ENCODE measurements at places on chromosomes 5 and 9.

GRCh38 chr5:62093976-62094375, 212.0 kb upstream of the KIF2A start:
- peak; percentile 53 for DNase-seq

GRCh38 chr5:113276001-113276400, 158.8 kb downstream of the TSSK1B start:
- no peak for DNase-seq

DNA sequence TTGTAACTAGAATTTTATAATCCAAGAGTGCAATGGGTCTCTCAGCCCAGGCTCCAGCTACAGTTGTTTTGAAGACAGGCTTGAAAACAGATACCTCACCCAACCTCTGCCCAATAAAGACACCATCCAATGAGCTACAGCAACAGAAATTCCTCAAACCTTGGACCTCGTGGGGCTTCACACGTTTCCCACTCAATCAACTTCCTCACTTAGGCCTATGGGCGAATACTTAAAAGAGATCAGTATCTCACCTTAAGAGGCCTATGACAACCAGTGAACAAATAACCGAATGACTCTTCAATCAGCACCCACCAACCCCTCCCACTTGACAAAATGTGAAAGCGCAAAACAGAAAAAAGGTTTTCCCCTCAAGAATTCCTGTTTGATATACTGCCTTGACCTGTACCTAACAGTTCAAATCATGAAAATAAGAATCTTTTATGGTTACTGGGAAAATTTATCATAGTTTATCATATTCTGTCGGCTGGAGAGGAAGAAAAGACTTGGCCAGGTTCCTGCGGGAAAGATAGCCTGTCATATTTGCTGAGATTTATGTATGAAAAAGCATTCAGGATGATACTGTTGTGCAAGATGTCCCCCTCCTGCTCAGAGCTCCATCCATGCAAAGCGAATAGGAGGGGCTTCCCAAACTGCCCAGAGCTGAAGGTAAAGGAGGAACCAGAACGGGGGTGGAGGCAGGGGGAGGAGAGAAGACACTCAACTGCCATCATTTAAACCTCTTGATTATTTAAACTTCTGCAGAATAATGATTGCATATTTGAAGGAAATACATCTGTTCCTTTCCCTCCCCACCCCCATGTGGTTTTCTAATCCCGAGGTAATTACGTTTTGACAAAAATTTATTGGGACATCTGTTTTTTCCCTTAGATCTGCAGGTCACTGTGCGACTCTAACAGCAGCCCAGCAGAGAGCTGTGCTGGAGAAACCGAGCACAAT, 256.3 kb downstream of the NFIB start:
- peak; percentile 34 for DNase-seq

DNA sequence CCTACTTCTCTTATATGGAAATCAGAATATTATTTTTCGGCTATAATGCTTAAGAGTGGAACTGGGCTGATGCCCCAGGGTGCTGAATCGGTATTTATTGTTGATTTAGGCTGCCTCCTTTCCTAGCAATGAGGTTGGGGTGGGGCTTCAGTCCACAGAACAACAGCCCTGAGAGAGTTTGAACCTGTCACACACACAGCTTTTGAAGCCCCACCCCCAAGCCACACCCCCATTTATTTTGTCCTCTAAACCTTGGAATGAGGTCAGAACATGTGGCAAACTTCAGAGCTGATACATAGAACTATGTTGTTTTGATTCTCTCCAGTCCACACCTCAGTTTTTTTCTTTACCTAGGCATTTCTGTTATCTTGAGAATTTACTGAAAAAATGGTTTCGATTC, 51.7 kb upstream of the CAMK4 start:
- DNase-seq, result no peak

DNA sequence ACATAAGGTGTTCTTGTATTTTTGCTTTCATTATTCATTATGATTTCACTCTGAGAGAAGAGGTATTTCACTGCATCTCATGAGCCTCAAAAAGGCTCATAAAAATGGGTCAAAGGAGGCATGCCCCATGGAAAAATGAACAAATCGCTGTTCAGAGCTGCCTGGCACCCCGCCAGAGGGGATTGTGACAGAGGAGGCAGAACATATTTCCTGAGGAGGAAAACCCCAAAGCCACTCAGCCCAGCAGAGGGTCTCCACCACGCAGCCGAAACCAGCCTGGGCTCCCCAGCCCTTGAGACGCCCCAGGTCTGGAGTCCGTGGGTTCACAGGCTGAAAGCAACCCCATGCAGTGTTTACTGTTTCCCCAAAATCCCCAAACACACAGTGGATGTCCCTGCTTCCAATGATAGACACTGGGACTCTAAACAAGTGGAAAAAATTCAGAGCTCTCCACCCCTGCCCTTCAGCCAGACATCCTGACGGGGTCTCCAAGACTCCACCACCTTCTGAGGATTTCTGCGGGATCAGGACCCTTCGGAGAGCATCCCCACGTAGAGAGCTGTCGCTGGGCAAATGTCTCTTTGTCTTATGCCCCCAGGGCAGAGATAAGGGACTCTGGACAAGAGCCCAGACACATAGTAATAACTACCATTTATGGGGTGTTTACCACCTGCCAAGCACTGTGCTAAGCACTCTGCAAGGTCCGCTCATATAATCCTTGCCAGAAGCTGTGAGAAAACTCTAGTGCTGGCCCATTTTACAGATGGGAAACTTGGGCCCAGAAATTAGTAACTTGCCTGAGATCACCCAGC, 122.3 kb downstream of the PAX5 start:
- DNase-seq, result no peak

DNA sequence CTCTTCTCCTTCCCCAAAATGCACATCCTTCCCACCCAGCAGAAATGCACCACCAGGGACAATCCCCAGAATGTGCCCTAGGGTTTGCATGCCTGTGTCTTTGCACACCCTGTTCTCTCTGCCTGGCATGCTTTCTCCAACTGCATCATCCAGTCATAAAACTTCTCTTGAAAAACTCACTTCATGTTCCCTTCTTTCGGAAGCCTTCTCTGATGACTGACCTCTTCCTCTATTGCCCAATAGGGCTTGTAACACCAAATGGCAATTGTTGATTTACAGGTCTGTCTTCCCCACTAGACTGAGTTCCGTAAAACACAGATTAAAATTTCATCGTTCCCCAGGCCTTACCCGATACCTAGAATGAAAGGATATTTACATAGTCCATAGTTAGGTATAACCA, 83.1 kb upstream of the SPOCK1 start:
- DNase-seq, result no peak

DNA sequence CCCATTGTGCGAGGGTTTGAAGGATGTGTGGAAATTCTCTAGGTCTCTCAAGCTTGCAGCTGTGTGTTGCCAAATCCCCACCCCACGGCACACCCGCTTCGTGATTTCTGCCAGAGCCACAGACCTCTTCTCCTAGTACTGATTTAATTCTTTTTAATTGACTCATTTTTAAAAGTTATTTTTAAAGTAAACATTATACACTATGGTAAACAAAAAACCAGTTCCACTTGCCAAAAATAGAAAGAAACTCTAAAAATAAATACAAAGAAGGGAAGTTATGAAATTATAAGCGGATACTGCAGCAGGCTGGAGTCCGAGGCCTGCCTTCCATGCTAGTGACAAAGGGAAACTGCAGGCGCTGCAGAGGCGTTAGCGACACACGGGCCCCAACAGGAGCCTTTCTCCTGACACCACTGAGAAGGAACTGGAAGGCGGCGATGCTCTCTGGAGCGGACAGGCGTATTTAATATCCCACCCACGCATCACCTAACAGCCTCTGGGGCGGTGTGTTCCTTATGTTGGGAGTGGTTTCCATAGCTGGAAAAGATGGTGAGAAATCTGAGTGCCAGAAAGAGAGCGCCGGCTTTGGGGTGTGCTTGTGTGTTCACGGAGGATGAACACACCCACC, 122.5 kb downstream of the COL23A1 start:
- no peak for DNase-seq

DNA sequence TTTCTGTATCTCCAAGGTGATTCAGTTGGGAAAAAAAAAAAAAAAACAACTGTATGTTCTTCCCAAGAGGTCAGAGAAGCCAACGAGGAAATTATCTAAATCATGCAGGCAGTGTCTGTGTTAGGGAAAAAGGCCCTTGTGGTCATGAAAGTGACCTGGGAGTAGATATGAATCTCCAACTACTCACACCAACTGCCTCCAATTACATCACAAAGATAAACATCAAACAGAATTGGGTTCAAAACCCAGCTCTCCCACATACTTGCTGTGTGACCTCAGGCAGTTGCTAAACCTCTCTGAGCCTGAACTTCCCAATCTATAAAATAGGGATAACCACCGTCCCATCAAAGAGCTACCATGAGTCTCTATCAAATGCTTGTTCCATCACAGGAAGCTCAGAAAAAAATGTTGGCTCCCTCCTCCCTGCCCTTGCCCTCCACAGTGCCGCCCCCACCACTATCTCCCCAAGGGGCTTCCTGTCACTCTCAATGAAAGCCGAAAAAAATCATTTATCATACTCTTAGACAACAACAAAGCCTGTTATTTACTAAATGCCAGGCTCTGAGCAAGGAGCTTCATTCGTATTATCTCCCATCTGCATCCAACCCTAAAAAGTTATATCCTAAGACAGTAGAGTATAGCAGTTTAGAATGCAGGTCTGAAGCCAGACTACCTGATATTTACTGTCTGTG, 42.9 kb downstream of the CDK5RAP2 start:
- no peak for DNase-seq

GRCh38 chr9:85402551-85402950, 339.2 kb downstream of the AGTPBP1 start:
- no peak for DNase-seq

DNA sequence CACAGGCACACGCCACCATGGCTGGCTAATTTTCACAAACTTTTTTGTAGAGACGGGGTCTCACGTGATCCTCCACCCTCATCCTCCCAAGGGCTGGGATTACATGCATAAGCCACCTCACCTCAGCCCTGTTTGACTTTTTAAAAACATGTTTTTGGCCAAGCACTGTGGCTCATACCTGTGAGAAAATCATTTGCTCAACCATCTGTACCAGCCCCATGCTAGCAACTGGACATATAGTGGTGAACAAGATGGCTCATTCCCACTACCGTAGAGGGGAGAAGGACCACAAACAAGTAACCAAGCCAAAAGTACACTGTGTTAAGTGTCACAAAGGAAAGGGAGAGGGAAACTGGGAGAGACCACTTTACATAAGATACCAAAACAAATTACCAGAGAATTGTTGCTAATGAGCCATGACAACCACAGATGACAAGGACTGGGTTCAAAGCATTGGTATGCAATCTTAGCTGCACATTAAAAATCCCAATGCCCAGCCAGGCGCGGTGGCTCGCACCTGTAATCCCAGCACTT, 19.2 kb downstream of the PPP2CA start:
- DNase-seq, result no peak

GRCh38 chr9:88503081-88503844, 31.7 kb upstream of the NXNL2 start:
- DNase-seq, result no peak

DNA sequence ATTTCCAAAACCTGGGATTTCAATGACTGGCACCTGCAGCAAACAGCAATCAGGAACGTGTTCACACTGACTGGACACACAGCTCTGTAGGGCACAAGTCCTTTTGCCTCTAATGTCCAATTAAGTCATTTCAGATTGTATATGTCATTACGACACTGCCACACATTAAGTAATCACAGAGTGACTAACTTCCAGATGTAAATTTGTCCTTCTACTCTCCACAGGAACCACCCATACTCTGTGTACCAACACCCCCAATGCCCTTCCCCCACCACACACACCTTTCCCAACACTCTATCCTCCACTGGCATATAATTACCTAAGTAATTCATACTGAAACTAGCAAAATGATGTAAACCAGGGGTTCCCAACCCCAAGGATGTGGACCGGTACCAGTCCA, 30.5 kb downstream of the LARS1 start:
- no peak for DNase-seq

- DNase-seq, result peak; percentile 73
These were observed 52.7 kb upstream of the TJP2 start for GRCh38 chr9:69121155-69122081.

DNA sequence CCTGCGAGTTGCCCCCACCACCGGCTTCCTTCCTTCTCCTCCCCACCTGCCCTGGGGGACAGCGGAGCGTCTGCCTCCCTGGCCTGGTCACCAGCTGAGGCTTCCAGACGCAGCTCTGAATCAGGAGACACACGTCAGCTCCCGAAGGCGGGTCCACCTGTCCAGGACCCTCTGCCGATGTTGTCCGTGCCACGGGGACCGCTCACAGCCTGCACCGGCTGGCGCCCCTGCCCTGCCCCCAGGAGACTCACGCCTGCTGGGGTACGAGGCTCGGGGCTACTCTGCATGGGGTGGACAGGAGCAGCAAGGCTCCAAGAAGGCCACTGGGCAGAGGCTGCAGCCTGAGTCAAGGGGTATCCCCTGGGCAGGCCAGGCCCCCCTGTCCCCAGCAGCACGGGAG, 1.9 kb upstream of the CCDC187 start:
- no peak for DNase-seq

DNA sequence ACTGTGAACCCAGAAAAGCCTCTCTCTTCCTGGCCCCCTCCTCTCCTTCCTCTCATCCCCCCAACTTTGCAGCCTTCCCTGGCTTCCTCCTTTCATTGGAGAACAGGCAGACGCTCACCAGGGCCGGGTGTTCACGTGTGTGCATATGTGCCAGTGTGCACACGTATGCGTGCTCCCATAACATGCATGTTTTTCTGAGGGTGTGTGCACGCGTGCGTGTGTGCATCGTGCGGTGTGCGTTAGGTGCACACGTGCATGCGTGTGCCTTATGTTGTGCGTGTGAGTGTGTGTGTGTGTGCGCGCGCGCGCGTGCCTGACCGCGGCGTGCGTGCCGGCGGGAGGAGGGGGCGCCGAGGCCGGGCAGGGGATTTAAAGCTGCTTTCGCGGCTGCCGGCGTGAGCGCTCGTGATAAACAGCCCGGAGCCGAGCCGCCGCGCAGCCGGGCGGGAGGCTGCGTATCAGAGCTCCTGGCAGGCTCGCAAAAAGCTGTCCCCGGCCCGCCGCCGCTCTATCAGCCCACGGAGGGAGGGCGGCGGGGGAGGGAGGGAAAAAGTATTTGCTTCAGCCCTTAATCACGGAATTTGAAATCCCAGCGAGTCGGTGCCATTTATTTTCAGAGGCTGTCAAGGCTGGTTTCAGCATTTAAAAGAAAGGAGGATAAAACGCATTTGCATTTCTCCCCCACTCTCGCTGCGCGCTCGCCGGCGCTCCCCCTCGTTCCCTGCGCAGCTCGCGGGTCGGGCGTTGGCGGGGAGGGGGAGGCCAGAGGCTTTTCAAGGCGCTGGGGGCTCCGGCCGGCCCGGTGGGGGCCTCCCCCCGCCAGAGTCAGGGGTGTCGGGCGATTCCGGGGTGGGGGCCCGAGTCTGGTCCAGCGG, 183.9 kb downstream of the C9orf50 start:
- no peak for DNase-seq

- DNase-seq, result no peak
These were observed 456.8 kb downstream of the DMAC1 start for GRCh38 chr9:7342736-7343135.

DNA sequence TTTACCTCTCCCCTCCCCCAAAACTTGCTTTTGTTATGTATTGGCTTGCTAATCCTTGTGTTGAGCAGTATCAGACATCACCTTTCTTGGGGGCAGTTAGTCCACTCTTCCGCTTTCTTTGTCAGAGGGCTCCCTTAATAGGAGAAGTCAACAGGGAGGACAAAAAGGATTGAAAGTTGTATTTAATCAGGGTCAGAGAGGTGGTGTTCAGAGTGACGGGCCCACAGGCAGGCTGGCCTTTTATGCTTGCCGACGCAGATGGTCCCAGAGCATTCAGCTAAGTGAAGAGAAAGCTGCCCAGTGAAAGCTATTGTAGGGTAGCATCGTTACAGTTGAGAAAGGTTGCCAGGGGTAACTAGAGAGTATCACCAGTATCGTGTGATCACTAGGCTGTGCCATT, 131.1 kb downstream of the ZCCHC7 start:
- no peak for DNase-seq

- no peak for DNase-seq
These were observed 132.2 kb downstream of the ARL15 start for GRCh38 chr5:54178207-54178606.
